GM13976 (cell line): ENCODE measurements at places on chromosomes 6 and 20.

- DNase-seq: peak; percentile 40
Observed at GRCh38 chr6:1311400-1312202, at the start of gene FOXQ1. FOXQ1 (plus strand) TSS chr6:1312098; CDS start chr6:1312705, 607 bp downstream.

DNA sequence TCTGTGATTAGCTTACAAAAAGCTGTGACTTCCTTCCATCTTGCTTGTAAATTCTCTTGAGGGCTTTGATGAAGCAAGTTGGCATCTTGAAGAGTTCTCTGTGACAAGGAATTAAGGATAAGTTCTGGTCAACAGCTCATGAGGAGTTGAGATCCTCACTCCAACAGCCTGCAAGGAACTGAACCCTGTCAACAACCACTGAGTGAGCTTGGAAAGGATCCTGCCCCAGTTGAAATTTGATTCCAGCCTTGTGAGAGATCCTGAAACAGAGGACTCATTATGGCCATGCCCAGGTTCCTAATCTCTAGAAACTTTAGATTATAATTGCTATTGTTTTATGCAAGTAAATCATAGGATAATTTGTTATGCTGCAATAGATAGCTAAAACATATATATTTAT, 133.7 kb downstream of the PTCHD4 start:
- no peak for DNase-seq

DNA sequence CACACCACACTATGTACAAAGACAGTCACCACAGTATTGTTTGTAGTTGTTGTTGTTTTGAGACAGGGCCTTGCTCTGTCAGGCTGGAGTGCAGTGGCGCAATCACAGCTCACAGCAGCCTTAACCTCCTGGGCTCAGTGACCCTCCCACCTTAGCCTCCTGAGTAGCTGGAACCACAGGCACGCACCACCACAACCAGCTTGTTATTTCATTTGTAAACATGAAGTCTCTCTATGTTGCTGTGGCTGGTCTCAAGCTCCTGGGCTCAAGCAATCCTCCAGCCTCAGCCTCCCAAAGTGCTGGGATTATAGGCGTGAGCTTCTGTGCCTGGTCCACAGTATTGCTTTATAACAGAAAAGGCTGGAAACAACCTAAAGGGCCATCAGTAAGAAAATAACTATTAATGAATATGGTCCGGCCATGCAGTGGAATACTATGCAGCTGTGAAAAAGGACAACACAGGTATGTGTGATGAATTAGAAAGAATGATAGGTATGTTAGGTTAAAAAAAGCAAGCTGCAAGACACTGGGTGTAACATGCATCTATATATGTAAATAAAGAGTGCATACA, 30.0 kb upstream of the PTGIS start:
- DNase-seq: no peak

DNA sequence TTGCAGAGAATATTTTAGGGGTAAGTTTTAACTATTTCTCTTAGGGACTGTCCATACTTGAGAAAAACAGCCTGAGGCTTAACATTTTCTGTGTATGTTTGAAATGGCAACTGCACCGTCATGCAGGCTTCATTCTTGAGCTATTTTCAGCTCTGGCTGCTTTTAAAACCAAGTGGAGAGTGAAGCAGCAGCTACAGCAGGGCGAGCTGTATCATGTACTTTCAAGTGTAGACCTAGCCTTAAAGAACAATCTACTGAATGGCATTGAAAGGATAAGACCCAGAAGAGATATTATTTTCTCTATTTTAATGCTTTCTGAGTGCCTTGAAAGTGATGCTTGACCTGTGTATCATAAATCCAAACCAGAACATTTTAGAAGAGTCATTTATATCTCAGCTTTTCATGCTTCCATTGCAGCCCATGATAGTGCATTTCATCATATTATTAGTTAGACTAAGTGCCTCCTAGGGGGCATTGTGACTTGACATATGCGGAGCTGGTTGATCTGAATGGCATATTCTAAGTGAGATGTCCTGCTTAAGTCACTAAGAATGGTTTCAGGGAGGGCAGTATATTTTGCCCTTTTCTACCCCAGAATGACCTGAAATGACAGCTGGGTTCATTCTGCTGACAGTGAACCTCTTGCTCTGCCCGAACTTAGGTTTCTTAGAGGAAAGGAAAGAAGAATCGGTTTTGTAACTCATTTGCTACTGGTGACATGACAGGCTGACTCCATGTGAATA, 85.3 kb downstream of the NKAIN2 start:
- DNase-seq: no peak

DNA sequence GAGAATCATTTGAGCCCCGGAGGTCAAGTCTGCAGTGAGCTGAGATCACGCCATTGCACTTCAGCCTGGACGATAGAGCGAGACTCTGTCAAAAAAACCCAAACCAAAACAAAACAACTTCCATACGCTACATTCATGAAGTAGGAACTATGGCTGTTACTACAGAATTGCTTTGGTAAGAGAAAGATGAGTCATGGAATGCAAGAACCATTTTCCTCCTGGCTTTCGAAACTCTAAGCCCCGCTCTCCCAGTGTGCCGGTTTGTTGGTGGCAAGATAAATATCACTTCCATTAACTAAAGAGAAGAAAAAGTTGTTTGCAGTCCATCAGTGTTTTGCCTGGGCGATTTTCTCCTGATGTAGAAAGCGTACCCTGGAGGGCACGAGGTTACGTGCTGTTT, 61.3 kb downstream of the ZDHHC14 start:
- DNase-seq: no peak

DNA sequence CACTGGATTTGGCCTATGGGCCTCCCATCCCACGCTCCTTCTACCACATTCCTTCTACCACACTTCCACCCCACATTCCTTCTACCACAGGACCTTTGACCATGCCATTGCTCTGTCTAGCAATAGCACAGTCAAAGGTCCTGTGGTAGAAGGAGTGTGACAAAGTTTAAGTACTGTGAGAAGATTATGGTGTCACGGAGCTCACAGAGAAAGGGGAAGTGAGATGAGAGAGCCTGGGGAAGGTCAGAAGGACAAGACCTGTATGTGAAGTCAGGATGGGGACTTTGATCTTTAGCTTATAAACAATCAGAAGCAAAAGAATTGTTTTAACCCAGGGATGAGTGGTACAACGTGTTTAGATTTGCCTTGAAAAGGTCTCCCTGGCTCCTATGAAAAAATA, 568.2 kb upstream of the CHD6 start:
- DNase-seq: no peak

DNA sequence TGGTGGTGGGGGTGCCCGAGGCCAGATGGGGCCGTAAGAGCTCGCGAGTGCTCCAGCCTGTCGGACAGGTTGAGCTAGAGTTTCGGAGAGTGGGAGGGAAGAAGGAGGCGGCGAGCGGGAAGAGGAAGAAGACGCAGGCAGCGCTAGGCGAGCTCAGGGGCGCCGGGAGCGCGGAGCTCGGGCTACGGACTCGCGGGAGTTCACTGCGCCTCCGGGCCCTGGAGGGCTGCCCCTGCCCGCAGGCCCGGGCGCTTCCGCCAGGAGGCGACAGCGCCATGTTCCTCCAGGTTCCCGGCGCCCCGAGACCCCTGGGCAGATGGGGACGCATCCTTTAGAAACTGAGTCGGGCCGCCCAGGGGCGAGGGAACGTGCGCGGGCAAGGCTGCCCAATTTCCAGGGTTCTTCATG, 984 bp downstream of the TFAP2C start:
- peak; percentile 51 for DNase-seq

- DNase-seq: no peak
Observed at GRCh38 chr6:85797993-85798392, 155.3 kb upstream of the SYNCRIP start.

DNA sequence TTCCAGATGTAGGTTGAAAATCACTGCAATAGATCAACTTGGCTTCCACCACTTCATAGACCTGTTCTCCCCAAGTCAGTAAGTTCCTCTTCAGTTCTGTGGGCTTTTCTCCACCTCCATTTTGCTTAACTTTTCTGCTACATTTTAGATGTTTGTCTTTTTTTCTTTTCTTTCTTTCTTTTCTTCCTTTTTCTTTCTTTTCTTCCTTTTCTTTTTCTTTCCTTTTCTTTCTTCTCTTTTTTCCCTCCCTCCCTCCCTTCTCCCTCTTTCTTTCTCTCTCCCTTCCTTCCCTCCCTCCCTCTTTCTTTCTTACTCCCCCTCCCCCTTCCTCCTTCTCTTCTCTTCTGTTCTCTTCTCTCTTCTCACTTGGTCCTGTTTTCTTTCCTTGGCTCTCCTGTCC, 6.9 kb upstream of the FAM8A1 start:
- DNase-seq: no peak

DNA sequence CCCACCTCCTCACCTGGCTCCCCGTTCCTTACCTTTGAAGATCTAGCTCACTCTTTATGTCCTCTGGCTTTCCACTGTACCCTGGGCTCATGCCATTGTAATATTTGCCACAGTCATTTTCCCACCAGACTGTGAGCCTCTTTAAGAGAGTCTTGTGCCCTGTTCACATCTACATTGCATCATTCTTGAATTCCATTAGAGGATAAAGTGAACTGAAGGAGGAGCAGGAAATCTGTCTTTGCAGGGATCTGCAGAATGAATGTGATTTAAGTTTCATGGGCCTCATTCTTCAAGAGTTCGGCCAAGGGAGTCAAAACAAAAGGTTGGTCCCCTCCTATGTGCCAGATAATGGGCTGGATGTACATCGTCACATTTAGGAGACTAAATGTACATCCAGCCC, 272.6 kb upstream of the CITED2 start:
- DNase-seq: no peak

DNA sequence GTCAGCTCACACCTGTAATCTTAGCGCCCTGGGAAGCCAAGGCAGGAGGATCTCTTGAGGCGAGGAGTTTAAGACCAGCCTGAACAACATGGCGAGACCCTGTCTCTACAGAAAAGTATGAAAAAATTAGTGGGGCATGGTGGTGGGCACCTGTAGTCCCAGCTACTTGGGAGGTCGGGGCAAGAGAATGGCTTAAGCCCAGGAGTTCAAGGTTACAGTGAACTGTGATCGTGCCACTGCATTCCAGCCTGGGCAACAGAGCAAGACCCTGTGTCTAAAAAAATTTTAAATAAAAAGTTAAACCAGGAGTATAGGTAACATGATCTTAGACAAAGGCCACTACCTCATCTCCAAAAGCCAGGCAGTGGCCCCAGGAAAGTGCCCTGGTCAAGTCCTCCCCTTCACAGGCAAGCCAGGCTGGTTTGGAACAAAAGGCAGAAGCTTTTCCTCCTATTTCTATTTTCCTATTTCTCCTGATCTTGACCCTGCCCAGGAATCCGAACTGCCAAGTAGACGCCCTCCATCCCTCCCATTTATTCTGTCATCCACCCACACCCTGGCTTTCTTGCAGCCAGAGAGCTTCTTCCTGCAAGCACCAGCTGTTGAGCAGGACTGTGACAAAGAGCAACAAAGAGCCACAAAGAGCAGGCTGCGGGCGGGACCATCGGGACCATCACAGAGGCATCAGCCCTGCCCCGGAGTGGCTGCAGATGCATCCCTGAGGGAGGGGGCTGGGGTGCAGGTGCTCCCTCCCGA, 149.9 kb upstream of the AFDN start:
- no peak for DNase-seq

DNA sequence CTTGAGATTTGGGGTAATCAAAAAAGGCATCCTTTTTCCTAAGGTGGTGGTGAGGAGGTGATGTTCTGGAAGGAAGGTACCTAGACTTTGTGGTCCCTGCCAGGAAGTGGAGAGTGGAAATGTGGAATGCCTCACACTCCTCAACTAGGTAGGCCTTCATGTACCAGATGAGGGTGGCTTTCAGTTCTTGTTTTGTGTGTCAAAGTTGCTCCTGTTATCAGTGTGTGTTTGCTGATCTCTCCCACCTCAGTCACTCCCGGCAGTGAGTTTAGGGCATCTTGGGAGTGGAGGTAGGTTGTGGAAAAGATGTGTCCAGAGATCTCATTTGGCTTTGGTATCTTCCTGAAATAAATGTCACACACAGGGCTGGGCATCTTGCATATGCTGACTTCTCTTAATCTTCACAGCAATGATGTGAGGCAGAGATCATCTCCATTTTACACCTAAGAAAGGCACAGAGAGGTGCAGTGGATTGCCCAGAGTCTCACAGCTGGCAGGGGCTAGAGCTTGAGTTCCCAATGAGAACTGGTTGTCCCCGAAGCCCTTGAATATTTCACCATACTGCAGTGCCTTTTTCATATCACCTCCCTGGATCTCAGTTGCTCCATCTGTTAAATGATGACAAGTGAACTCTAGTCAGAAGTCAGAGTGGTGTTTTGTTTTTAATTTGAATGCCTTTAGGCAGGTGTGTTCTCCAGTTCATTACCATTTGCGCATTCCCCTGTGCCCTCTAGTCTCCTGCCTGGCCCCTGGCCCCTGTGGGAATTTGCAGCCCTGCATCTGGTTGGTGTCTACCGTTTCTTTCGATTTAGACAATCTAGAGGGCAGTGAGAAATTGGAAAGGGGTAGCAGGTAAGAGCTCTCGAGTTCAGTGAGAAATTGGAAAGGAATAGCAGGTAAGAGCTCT, 2.9 kb downstream of the PKIG start:
- no peak for DNase-seq

DNA sequence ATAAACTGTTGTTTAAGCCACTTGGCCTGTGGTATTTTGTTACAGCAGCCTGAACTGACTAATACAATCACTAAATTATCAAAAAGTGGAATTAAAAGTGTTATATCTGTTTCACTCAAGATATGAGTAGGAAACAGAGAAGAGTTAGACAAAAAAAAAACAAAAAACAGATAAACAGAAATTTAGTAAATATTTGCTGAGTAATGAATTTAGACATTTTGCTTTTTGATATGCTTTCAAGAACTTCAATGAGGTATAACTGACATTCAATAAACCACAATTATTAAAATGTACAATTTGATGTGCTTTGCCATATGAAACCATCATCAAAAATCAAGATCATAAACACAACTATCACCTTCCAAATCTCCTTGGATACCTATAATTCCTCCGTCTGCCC, 369.2 kb downstream of the PAX1 start:
- DNase-seq: no peak

- DNase-seq: no peak
Observed at GRCh38 chr6:125961117-125961516, 4.5 kb downstream of the HINT3 start.

DNA sequence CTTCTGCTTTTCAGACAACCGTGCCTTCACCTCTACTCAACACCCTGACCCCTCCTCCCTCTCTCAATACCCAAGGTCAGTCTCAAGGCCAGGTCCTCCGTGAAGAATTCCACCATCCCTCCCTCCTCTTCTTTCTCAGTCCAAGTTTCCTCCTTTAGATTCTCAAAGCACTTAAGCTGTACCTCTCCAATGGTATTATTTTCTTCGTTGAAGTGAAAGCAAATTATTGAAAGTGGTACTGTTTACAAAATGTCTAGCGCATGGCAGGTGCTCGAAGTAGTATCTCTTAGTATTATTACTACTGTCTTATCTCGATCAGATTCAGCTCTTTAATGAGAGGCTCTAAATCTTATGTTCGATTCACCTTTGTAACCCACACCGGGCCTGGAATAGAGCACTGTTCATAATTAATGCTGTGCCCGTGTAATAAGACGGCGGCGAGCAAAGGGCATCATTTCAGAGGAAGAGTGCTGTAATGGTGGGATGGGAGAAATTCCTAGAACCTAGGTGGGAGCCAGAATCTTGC, 593 bp upstream of the RALGAPB start:
- no peak for DNase-seq

GRCh38 chr6:2917065-2917464, 14.0 kb upstream of the SERPINB9 start:
- DNase-seq: no peak
